Activated CD4-positive, alpha-beta T cell treated with anti-CD3 and anti-CD28 coated beads, Interleukin-2, amount 50 U/mL, for 24 hours (primary cell): ENCODE measurements at places on chromosomes 4 and X.

DNA sequence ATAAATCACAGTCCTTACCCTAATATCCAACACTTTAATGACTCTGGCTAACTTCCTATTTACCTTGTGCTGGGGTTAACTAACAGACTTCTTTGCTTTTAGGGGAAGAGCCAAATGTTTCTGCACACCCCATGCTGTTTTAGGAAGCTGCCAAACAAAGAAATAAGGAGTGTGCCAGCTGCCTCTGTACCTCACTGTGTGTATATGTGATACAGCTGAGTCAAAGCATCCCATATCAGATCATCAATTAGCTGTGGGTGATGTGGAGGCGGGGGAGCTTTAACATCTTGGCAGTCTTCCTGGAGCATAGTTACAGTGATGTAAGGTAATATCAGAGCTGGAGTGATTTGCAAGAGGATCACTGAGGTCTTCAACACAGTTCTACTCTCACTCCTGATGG, 95.4 kb downstream of the COL25A1 start:
- DNase-seq: no peak

DNA sequence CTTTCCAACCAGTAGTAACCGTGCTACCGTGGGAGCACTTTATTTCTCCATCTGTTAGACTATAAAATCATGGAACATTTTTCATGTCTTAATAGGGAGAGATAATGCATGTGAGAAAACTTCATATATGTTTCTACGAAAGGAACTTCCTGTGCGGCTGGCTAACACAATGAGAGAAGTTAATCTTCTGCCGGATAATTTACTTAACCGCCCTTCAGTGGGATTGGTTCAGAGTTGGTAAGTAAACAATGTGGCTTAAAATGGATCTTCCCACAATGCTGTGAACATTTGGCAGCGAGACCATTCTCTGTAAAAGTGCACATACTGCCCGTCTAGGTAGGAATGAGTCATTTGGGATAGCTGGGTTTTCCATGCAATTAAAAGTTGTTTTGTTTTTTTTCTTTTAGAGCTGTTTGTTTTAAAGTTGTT, 29.6 kb downstream of the PDK3 start:
- no peak for DNase-seq

- no peak for DNase-seq
Measured at GRCh38 chrX:134601240-134601765, 57.0 kb downstream of the PLAC1 start.

GRCh38 chr4:24753519-24753918, 41.9 kb upstream of the SOD3 start:
- no peak for DNase-seq

DNA sequence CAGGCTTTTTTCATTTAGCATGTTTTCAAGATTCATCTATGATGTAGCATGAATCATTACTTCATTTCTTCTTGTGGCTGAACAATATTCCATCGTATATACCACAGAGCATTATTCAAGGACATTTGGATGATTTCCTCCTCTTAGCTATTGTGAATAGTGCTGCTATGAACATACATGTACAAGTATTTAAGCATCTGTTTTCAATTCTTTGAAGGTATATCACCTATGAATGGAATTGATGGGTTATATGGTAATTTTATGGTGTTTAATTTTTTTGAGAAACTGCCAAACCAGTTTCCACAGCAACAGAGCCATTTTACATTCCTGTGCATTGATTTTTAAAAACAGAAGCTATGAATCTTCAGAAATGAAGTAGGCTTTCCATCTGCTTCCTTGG, 36.1 kb upstream of the WDR19 start:
- no peak for DNase-seq

GRCh38 chr4:41455206-41455605, 82.8 kb upstream of the LIMCH1 start:
- DNase-seq: no peak

GRCh38 chr4:140004549-140004895, 149.5 kb downstream of the MAML3 start:
- no peak for DNase-seq

DNA sequence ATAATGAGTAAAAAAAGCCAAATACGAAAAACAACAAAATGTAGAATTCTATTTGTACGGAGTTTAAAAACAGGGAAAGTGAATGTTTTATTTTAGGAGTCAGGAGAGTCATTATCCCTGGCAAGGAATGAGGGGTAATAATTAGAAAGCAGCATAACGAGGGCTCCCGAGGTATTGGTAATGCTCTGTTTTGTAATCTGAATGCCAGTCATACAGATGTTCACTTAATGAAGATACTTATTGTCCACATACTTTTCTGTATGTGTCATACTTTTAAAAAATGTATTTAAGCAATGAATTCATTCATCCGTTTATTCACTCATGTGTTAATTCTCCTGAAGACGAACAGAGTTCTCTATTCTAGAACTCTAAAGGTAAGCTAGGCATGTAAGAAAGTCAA, 87.8 kb upstream of the BMP2K start:
- no peak for DNase-seq

DNA sequence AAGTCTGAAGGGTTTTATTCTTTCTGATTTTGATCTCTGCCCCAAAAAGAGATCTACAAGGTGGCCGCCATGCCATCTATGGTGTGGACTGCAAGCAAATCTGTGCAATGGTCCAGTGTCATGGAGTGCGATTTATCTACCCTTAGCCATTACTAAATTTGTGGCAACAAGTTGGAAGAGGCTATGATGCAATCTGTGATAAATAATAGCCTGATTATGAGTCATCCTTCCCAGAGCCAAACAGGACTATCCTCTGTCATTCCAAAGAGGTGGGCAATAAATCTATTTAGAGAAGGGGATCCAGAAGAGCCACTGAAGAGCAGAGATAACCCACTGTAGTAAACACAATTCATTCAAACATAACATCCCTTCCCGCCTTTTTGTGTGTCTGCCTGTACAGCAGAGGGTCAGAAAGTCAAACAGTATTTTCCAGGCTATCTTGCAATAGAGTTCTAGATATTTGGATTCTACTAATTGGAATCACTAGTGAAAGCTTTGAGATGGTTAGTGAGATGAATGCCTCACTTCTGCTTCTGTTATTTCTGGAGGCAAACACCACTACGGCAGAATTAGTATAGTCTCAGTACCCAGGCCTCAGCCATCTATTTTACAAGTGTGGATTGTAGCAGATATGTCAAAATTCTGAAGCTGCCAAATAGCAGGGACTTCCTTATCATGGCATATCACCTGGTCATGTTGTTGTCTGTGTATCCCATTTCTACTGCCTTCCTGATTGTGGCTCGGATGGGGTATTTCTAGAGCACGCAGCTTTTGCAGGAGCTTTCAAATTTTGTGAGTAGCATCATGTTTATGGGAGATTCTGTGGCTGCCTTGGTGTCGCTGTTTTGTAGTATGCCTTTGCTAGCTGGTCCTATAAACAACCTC, 192.0 kb downstream of the SMIM20 start:
- no peak for DNase-seq

GRCh38 chrX:53088136-53088974, 5.6 kb upstream of the KANTR start:
- no peak for DNase-seq

GRCh38 chr4:133775881-133776280, 425.7 kb downstream of the PABPC4L start:
- DNase-seq: no peak

DNA sequence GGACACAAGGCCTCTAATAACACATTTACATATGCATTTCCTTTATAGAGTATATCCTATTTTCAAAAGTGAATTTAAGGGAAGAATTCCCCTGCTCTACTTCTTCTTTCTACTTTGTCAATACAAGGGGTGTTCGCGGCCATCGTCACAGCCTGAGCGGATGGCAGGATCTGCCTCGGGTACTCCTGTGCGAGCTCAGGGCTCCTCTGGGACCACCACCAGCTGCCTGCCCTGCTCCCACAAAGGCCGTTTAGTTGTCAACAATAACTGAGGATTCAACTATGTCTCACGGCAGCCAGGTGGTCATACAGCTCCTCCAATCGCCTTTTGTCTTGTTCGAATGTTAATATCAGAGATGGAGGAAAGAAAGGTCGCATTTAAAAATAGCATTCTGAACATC, 228.2 kb upstream of the TENM3 start:
- DNase-seq: no peak

GRCh38 chrX:16814597-16814996, 28.3 kb downstream of the TXLNG start:
- no peak for DNase-seq

- no peak for DNase-seq
Measured at GRCh38 chr4:110654254-110654635, 31.4 kb upstream of the PITX2 start.

GRCh38 chrX:53435997-53436396, 1.8 kb upstream of the HSD17B10 start:
- DNase-seq: peak; percentile 55

GRCh38 chr4:25888781-25889180, 25.2 kb upstream of the SMIM20 start:
- DNase-seq: no peak

GRCh38 chr4:141669501-141669900, 33.1 kb downstream of the IL15 start:
- no peak for DNase-seq

- peak; percentile 2 for DNase-seq
Measured at GRCh38 chrX:118847676-118848075, 24.1 kb downstream of the ZCCHC12 start.

DNA sequence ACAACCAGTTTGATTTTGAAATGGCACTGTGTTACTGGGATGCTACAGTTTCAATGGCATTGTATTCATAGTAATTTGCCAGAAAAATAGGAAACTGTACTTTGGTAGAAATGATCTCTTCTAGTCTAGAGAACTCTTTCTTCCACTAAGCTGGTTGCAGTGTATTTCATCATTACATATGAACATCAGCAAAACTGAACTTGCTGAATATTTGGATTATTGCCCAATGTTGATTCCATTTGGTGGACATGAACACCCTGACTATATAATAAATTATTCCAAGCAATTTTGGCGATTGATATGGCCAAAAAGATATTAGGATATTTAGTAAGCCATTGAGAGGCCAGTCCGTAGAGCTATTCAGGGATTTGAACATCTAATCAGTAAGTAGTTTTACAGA, 191.8 kb upstream of the CXorf66 start:
- no peak for DNase-seq

GRCh38 chrX:40281336-40282005, 183.7 kb upstream of the BCOR start:
- no peak for DNase-seq

- DNase-seq: no peak
Measured at GRCh38 chrX:56986138-56986537, 9.2 kb downstream of the SPIN3 start.

GRCh38 chrX:110304884-110305283, 13.0 kb downstream of the AMMECR1 start:
- DNase-seq: no peak

DNA sequence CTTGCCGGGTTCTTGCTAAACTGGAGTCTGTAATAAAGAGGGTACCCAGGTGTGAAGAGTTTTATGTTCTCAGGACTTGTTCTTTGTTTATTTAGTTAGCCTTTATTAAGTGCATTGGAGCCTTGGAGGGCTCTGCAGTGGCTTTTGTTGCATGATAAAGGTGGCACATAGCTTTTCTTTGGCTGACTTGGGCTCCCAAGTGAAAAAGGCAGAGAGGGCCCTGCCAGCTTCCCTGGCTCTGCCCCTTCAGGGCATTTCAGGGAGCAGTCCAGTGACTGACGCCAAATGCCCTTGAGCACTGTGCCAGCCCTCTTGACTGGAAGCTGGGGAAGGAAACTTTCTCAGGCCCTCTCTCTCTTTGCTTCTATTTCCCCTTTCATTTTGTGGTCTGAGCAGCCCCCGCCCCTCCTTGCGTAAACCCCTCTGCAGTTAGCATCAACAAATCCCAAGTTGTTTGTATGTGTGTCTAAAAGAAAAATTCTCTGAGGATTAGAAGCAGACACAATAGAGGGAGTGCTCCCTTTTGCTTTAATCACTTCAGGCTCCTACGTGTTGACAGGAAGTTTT, 152.2 kb downstream of the NHS start:
- DNase-seq: no peak

GRCh38 chrX:49842621-49843020, 13.5 kb downstream of the PAGE4 start:
- no peak for DNase-seq

DNA sequence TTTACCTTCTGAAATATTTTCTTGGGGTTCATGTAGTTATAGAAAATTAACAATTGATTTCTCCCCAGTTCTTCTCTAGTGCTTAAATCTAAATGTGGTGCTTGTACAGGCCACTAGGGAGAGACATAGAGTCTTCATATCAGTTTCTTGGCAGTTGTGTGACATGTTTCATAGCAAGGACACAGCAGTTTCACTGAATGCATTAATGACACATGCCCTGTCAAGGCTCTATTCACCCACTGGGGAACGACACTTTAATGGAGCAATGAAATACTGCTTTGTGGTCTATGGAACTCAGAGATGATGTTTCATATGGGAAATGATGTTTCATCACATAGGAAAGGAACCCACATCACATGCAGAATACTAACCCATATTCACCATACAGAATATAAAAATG, 2.8 kb downstream of the VEGFC start:
- no peak for DNase-seq

- DNase-seq: no peak
Measured at GRCh38 chrX:66914080-66914479, 275.2 kb upstream of the EDA2R start.

DNA sequence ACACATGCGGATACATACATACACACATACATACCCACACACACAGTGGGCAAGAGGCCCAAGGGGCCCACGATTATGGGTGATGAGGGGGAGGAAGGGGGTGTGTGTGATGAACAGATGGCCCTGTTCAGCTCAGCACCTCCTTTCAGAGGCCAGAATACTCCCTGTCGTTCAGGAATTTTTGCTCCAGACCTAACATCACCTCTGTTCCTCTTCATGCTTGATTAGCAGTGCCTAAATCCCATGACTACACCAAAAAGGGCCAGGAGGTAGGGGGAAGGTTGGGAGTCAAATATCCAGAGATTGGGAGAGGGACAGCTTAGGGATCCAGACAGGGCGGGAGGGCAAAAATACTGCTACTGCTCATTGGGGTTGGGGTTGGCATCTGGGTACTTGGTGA, 42.7 kb downstream of the SMC1A start:
- DNase-seq: no peak

DNA sequence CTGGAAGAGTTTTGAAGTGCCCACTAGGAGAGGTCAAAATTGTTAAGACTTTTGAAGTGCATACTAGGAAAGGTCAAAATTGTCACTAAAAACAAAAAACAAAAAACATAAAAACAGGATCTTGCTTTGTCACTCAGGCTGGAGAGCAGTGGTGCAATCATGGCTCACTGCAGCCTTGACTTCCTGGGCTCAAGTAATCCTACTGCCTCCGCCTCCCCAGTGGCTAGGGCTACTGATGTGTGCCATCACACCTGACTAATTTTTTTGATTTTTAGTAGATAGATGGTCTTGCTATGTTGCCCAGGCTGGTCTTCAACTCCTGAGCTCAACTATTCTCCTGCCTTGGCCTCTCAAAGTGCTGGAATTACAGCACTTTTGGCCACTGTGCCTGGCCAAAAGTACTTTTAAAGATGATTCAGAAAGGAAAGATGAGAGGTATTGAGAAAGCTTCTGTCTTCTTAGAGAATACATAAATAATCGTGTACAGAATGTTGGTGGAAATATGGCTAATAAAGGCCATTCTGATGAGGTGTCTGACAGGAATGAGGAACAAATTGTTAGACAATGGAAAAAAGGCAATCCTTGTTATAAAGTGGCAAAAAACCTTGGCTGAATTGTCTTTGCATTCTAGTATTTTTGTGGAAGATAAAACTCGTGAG, 43.3 kb upstream of the STX18 start:
- no peak for DNase-seq

GRCh38 chrX:44802613-44803012, 41.2 kb upstream of the DUSP21 start:
- DNase-seq: no peak
